ENCODE measurements at places on chromosomes 11 and 22.
A peak's percentile ranks its signal among the peaks of the same experiment; 100 is the strongest.

DNA sequence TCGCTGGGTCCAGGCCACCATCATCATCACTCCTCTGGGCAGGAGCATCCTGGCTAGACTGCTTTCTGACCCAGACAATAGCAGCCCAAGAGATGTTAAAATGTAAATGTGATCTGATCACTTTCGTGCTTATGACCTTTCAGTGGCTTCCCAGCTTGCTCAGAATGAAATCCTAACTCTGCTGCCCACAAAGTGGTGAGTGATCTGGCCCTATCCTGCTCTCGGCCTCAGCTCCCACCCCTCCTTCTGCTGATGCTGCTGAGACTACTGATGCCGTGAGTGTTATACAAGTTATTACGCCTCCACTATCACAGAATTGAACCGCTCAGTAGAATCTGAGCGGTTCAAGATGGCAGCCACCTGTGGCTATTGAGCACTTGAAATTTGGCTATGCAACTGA lies 26.2 kb downstream of the ELF5 start:
- no peak for DNase-seq

- no peak for DNase-seq
Measured at GRCh38 chr11:30914143-30914762, 328.1 kb upstream of the MPPED2 start.

DNA sequence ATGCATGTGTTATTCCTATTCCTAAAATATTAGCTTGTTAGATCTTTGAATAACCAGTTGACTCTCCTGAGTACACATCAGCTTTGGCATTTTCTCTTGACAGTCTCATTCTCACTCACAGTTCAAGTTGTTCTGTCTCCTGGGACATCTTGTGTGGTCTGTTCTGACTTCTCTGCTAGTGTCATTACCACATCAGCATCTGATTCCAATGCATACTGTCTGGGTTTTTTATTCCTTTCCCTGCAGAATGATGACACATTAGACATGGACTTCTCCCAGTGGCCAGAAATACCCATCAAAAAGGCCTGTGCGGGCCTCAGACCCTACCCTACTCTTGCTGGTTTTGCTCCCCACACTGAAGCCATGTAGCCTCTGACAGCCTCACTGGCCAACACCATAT lies 2.7 kb downstream of the ZNF74 start:
- DNase-seq: no peak

DNA sequence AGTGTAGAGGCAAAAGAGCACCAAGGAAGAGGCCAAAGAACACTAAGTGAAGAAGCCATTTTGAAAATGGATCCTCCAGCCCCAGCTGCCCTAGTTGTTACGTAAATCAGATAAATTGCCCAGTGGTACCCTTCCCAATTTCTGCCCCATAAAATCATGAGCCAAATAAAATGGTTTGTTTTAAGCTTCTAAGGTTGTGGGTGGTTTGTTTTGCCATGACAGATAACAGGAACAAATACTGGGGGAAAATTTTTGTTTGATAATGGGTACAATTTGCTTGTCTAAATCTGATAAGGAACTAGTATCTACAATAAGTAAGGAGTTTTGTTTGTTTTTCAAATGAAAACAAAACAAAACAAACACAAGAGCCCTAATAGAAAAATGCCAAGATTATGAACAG lies 30.6 kb upstream of the HSD17B12 start:
- DNase-seq: no peak

- no peak for DNase-seq
Measured at GRCh38 chr11:116614306-116615210, 158.2 kb downstream of the BUD13 start.

- DNase-seq: no peak
Measured at GRCh38 chr11:12152321-12152720, 41.9 kb downstream of the MICAL2 start.

DNA sequence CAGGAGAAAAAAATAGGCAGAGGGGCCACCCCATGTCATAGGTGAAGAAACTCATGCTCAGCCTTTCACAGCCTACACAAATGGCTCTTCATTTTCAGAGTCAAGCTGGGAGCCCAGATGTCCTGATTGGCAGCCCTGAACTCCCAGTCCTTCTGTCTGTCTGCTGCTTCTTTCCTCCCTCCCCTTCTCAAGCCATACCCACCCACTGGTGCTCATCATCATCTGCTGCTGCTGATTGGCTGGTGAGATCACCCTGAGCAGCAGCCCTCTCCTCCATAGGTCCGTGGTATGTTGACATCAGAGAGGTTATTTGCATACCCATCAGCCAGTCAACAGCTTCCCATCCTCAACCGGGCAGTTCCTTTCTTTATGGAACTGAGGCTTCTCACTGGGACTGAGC lies 46.1 kb upstream of the PRDM11 start:
- peak; percentile 16 for DNase-seq

- DNase-seq: peak; percentile 92
Measured at GRCh38 chr22:36123673-36124630, 36.6 kb downstream of the APOL3 start.

DNA sequence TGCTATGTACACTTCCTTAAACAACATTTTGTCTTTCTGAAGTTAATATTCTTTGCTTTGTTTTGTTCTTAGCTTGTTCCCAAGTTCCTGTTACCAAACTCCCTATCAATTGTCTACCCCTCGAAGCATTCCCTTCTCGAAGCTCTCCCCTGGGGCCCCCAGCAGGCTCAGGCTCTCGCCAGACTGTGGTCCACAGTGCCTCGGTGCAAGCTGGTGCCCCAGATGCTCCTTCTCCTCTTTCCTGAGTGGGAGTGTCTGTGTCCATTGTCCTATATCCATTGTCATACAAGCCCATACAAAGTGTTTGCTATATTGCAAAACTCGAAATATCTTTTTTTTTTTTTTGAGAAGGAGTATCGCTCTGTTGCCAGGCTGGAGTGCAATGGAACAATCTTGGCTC lies 51.7 kb upstream of the RTL6 start:
- no peak for DNase-seq

- no peak for DNase-seq
Measured at GRCh38 chr11:125902277-125902926, 604 bp downstream of the PUS3 start.

DNA sequence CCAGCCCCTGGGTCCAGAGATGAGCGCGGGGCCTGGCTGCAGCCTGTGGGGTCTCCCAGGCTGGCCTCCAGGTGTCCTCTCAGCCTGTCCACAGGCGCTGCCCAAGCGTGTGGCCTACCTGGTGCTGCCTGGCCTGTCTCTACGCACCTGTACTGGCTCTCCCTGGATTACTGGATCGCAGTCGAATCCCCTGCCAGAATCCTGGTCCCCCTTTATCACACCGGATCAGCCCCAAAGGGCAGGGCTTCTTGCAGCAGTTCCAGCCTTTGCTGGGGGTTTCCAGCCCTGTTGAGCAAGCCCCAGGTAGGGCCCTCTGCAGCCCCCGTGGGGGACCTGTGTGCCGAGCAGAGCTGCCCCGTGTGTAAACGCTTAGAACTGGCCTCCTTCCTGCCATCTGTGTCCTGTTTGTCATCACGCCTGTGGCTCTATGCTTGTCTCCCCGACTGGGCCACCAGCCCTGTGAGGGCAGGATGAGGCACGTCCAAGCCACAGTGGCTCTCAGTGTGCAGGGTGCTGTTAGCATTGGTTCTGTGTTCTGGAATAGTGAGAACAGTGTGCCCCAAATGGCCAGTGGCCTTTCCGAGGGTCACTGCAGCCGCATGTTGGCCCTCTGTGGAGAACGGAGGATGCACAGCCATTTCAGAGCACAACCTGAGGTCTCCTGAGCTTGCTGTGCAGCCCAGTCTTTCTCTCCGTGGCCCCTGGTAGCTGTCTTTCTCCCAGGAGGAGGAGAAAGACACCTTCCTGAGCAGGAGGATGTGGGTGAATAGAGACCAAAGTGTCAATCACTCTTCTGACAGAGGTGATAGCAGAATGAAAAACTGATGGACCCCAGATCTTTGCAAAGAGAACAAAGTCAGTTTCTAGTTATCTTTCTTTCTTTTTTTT lies 13.9 kb upstream of the TXNRD2 start:
- DNase-seq: no peak

- DNase-seq: no peak
Measured at GRCh38 chr11:44535191-44535980, 30.1 kb upstream of the CD82 start.

DNA sequence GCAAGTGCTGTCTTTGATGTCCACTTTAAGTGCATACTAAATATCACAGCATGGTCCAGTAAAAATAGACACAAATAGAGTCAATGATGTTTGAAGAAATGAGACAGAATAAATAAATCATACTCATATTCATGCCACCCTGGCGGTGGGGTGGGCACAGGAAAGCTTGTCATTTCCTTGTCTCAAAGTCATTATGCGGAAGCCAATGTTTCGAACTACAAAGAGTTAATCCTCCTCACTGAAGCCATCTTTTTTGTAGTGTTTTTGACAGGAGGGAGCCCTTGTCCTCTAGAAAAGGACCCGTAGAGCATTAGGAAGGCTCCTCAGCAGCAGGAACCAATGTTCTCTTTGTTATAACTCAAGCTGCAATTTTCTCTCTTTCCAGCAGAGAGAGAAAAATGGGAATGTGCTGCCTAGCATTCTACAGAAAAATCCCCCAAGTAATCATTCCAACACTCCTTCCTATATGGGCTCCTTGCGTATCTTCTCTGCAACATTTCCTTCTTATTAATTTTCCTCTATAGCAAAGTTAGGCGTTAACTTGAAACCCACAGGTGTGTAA lies 30.6 kb downstream of the SC5D start:
- DNase-seq: no peak

GRCh38 chr11:113638376-113638775 lies 67.7 kb downstream of the TMPRSS5 start:
- DNase-seq: no peak

GRCh38 chr22:22201185-22201929 lies 43.2 kb upstream of the VPREB1 start:
- no peak for DNase-seq

DNA sequence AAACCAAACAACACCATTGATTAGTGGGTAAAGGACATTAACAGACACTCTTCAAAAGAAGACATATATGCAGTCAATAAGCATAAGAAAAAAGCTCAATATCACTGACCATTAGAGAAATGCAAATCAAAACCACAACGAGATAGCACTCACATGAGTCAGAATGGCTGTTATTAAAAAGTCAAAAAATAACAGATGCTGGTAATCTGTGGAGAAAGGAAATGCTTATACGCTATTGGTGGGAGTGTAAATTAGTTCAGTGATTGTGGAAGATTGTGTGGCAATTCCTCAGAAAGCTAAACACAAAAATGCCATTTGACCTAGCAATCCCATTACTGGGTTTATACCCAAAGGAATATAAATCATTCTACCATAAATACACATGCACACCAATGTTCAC lies 182.6 kb downstream of the TRPC6 start:
- no peak for DNase-seq

DNA sequence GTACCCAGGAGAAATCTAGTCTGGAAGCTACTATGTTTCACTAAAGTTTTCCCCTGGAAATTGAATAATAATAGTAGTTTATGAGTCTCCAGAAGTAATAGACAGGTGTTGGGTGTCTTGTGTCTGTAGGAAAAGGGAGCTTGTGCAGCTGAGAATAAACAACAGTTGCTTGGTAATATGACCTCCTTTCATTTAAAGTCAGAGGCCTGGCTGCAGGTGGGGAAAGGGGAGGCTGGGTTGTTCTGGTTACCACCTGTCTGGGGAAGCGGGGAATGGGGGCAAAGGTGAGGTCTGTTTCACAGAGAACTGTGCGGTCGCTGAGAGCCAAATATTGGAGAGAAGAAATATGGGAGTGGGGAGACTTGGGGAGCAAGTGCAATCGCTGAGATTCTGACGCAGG lies 3.3 kb upstream of the GRAMD1B start:
- no peak for DNase-seq

DNA sequence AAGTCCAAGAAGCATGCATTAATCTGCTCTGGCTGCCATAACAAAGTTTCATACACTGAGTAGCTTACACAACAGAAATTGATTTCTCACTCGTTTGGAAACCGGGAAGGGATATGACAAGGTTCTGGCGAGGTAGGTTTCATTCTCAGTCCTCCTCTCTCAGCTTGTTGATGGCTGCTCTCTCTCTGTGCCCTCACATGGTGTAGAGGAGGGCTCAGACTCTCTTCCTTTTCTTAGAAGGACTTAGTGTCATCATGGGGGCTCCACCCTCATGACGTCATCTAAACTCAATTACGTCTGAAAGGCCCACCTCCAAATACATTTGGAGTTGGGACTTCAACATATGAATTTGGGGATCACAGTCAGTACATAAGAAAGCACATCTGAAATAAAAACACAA lies 18.6 kb downstream of the GLYATL1 start:
- DNase-seq: no peak

DNA sequence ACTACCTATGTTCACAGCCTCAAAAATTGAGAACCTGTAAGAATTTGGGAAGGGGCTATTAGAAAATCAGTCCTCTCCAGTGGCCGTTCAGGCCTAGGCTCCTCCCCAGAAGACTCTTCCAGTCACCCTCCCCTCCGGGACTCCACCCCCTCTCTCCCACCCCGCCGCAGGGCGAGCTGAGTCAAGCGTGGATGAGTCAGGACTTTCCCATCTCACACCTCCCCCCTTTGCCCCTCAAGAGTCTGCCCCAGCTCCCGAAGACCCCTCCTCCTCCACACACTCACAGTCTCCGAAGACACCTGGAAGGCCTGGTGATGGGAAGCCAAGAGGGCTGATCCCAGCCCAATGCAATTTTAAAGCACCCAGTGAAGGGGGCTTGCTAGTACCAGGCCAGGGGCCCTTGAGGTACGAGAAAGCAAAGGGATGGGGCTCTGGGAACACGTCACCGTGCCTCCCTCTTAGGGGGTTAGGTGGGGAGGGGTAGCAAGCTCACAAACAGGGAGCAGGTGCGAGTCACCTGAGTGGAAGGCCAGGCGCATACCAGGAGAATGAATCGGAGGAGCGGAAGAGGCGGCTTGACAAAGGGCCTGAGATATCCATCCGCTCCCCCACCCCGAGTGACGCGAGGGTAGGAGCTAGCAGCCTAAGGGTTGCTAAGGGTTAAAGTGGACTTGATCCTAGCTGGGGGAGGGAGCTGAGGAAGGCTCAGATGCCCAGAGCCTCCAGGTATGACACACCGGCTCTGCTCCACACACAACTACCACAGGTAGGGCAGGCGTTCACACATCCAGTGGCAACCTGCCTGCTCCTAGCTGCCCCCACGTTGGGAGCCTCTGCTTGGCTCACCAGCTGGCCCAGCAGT lies 13.6 kb downstream of the BCL9L start:
- peak; percentile 85 for DNase-seq

GRCh38 chr11:18490319-18490718 lies 34.7 kb downstream of the LDHAL6A start:
- no peak for DNase-seq

GRCh38 chr11:59336176-59336575 lies 22.5 kb upstream of the OR5AN1 start:
- no peak for DNase-seq

- DNase-seq: no peak
Measured at GRCh38 chr11:112810951-112811350, 150.3 kb upstream of the NCAM1 start.

- no peak for DNase-seq
Measured at GRCh38 chr11:93685196-93685595, 23.7 kb downstream of the CEP295 start.

All from CD4-positive, alpha-beta T cell treated with Interleukin-2 at 100 ng/mL for 4 hours (primary cell).